ENCODE measurements at places on chromosomes 11 and 22.

DNA sequence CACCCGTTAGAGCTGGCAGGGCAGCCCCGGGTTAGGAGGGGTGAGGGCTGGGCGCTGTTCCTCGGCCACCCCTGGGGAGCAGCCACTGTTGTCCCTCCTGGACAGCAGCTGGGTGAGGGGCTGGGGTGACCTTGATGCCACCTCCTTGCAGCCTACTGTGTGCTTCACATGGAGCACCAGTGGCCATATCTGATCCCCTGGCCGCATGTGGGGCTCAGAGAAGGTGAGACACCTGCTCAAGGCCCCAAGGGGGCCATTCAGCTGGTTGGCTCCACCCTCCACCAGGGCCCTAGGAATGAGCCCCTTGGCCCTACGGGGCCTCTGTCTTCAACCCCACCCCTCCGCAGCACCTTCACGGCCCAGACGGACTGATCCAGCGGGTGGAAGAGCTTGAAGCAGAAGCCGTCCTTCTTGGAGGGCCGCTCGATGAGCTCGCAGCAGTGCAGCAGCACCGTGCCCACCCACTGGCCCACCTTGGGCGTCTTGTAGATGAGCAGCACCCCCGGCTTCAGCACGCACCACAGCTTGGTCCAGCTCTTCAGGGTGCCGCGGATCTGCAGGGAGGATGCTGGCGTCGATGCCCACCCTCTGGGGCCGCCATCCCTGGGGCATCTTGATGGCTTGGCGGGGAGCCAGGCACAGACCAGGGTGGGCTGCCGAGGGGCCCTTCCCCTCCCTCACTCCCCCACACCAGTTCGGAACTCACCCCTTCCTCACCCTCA, 44.9 kb downstream of the OSBPL5 start:
- no peaks in the 10 kb centered on the region for H3K27me3 ChIP-seq
- no peak overlapping the region for H3K27ac ChIP-seq
- H3K4me3 ChIP-seq, result no peak overlapping the region
- no peak for DNase-seq
- H3K4me1 ChIP-seq, result no peaks in the 10 kb centered on the region

DNA sequence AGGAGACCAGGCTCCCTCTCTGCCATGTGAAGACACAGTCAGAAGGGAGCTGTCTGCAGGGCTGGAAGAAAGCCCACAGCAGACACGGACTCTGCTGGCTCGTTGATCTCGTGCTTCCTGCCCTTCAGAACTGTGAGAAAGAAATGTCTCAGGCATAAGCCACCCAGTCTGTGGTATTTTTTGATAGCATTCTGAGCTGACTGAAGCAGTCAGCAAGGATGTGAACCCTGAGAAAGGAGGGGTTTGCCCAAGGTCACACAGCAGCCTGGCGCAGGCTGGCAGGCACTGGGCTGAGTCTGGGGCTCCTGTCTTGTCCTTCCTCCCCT, 255.1 kb upstream of the B3GAT1 start:
- DNase-seq, result no peak
- no peak overlapping the region for H3K27ac ChIP-seq
- H3K4me3 ChIP-seq, result no peak overlapping the region
- no peaks in the 10 kb centered on the region for H3K4me1 ChIP-seq
- no peaks in the 10 kb centered on the region for H3K36me3 ChIP-seq
- H3K27me3 ChIP-seq, result no peaks in the 10 kb centered on the region

- no peaks in the 10 kb centered on the region for H3K4me1 ChIP-seq
- H3K4me3 ChIP-seq, result no peak overlapping the region
- no peaks in the 10 kb centered on the region for H3K36me3 ChIP-seq
- no peak for DNase-seq
Observed at GRCh38 chr11:1232883-1233321, 10.0 kb downstream of the MUC5B start.

DNA sequence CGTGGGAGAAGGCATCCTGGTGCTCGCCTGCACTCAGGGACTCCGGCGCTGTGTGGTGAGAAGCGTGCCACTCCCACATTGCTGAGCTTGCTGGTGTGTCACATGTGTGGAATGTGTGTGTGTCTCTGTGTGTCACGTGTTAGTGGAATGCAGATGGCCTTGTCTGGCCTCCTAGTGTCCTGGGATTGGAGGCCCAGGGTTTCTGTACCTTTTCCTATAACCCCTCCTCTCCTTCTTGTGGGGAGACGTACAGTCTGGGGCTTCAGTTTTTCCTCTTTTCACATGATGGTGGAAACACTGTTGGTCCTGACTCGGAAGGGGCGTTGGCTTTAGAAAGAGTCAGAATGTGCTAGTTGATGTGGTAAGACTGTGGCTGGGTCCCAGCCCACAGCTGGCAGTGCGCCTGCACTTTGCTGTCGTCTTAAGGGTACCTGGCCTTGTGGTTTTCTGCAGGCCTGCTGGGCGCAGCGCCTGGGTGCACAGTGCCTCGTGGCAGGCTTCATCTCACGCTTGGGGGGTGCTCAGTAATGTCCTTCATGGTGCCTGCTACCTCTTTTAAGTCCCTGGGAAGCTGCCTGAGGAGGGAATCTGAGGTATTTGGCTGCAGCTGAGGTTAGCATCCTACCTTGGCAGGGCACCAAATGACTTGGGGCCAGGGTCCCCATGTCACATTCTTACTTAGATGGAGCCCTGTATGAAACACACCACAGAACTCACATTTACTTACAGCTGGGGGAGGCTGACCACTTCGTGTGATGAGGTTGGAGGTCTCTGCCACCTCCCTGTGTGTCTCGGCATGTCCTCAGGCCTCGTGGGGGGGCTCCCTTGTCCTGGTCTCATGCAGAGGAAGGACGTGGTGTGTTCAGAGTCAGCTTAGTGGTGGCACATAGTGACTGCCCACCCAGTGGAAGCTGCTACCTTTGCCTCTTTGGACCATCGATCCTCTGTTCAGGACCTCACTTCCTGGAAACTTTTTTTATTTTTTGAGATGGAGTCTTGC, 61.9 kb downstream of the MED15 start:
- DNase-seq, result peak; percentile 72
- H3K4me1 ChIP-seq, result peaks cover 76% of the 10 kb centered on the region
- peak overlapping the region; percentile 7 for H3K4me3 ChIP-seq
- H3K27ac ChIP-seq, result peak overlapping the region; percentile 58

DNA sequence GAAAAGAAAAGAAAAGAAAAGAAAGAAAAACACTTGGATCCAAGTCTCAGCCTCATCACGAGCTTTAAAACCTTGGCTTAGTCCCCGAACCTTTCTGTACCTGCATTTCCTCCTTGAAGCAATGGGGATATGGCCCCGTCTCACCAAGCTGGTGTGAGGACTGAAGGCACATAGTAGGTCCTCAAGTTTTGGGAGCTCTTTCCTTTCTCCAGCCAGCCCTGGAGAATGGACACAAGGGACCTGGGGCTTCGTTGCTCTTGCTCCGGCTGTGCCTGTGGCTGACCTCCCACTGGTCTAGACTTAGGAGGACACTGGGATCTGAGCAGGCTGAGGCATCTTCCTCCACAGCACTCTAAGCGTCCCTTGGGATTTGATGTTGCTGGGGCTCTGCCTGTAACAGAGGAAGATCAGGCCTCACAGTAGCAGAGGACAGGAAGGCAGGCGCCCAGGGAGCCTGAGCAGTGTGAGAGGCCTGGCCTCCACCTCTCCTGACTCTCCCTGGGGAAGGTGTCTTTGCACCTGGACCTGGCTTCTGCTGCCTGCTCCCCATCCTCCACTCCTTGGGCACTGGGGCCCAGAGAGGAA, 32.8 kb downstream of the KCNC1 start:
- no peaks in the 10 kb centered on the region for H3K27me3 ChIP-seq
- no peak for DNase-seq
- no peak overlapping the region for H3K27ac ChIP-seq
- no peaks in the 10 kb centered on the region for H3K36me3 ChIP-seq
- no peak overlapping the region for H3K4me3 ChIP-seq
- H3K4me1 ChIP-seq, result no peaks in the 10 kb centered on the region

DNA sequence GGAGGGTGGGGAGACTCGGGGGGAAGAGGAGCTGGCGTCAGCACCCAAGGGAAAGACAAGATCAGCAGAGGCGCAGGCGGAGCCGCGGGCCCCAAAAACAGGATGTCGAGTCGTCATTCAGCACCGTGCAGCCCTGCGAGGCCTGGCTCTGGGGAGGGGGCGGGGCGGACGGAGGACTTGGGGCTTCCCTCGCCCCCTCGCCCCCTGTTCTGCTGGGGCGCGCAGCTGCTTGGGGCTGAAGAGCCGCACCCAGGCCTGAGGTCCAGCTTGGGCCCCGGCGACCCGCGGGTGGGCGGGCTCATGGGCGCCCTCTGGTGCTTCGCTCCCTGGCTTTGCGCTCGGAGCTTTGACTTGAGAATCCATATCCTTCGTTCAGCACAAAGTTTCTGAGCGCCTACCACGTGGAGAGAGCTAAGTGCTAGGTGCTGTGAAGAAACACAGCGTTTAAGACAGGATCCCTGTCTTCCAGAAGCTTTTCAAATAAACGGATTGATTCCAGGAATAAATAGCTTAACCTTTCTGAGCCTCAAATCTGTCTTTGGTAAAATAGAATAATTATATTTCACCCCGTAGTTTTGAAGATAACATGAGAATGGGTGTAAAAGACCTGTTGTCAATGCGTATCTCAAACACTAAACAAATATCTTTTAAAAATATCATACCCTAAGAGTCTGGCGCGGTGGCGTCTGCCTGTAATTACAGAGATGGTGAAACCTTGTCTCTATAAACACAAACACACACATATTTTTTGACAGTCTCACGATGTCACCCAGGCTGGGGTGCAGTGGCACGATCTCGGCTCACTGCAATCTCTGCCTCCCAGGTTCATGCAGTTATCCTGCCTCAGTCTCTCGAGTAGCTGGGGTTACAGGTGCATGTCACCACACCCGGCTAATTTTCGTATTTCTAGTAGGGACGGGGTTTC, 929 bp upstream of the RHOG start:
- H3K27ac ChIP-seq, result peak overlapping the region; percentile 98
- peaks cover 33% of the 10 kb centered on the region for H3K4me1 ChIP-seq

DNA sequence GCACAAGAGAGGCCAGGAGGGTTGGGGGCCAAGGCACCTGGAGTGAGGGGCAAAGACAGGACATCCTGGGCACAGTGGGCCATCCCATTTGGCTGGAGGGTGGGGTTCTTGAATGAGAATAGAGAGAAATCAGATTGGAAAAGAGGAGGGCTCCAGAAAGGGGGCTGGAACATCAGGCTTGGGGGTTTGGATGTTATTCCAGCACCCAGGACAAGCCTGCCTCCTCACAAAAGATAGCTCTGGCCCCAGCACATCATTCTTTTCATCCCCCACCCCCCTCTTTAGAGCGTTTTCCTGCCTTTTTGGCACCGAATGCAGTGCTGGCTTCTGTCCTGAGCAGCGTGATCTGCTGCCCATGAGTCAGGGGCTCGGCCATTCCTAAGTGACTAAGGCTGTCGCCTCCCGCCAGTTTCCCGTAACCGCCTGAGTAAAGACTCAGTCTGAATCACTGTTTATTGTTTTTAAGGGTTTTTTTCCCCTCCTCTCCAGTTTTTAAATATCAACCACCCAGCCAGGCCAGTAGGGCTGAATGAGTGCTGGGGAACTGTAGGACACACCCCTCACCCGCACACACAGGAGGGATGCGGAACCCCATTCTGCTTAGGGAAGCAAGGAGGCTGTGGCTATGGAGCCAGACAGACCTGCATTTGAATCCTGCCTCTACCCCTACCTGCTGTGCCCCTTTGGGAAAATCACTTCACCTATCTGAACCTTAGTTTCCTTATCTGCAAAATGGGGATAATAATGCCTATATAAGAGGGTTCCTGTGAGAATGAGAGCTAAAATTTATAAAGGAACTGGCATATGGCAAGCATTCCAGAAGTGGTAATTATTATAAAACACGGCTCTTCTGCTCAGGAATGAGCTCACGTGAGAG, 32.4 kb upstream of the NAV2 start:
- no peaks in the 10 kb centered on the region for H3K4me1 ChIP-seq
- no peaks in the 10 kb centered on the region for H3K27me3 ChIP-seq
- H3K36me3 ChIP-seq, result no peaks in the 10 kb centered on the region
- H3K27ac ChIP-seq, result no peak overlapping the region
- DNase-seq, result no peak

GRCh38 chr11:112511911-112512310, 251.3 kb upstream of the PLET1 start:
- DNase-seq, result no peak
- no peaks in the 10 kb centered on the region for H3K4me1 ChIP-seq
- H3K27me3 ChIP-seq, result no peaks in the 10 kb centered on the region
- H3K4me3 ChIP-seq, result no peak overlapping the region
- no peak overlapping the region for H3K27ac ChIP-seq

GRCh38 chr22:36910461-36910860, 3.0 kb upstream of the CSF2RB start:
- no peak overlapping the region for H3K27ac ChIP-seq
- no peak overlapping the region for H3K4me3 ChIP-seq
- H3K27me3 ChIP-seq, result no peaks in the 10 kb centered on the region
- DNase-seq, result no peak

DNA sequence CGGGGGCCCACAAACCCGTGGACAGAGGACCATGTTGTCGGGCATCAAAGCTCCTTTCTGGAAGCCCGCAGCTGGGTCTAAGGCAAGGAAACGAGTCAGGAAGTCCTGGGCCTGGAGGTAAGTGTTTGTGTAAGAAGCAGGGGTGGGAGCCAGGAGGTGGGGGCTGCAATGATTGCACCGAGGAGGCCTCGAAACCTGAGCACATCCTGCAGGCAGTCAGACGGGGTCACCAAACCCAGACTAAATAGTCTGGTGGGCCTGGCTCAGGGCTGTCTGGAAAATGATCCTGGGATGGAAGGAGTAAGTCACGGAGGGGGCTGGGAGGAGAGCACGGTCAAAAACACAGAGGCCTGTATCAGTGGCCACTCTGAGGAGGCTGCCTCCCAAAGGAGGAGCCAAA, 539.2 kb downstream of the MN1 start:
- no peaks in the 10 kb centered on the region for H3K27me3 ChIP-seq
- H3K27ac ChIP-seq, result no peak overlapping the region
- no peak for DNase-seq

- H3K4me3 ChIP-seq, result no peak overlapping the region
- DNase-seq, result no peak
Observed at GRCh38 chr22:25749420-25750169, 7.6 kb downstream of the MYO18B start.

- peaks cover 17% of the 10 kb centered on the region for H3K36me3 ChIP-seq
- no peaks in the 10 kb centered on the region for H3K27me3 ChIP-seq
- no peak overlapping the region for H3K4me3 ChIP-seq
Observed at GRCh38 chr11:88300888-88301487, 36.5 kb downstream of the CTSC start.

Data from effector memory CD4-positive, alpha-beta T cell (primary cell).